ENCODE measurements at places on chromosomes 3 and 15. TPM values are rescaled to one million over a fixed set of nuclear protein-coding genes. Genes with fewer than 3 reads are reported as not detected.

GNAT1 gene
- total RNA-seq, result not detected

DNA sequence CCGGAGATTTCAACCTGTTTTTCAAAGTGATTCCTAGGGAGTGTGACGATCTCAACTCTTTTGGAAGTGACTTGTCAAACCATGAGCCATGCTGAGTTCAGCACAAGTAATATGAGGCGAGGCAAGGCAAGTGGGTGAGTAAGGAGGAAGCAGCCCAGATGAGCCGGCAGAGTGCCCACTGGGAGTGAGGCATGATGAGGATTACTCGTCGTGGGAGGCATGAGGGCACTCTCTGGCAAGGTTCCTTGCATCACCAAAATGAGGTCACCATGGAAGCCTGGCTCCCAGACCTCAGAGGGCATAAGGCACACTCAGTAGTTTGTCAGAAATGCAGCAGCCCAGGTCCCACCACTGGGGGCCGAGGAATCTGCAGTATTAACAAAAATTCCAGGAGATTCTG, 636.1 kb downstream of the MAGI1 start:
- DNase-seq, result peak; percentile 88

DNA sequence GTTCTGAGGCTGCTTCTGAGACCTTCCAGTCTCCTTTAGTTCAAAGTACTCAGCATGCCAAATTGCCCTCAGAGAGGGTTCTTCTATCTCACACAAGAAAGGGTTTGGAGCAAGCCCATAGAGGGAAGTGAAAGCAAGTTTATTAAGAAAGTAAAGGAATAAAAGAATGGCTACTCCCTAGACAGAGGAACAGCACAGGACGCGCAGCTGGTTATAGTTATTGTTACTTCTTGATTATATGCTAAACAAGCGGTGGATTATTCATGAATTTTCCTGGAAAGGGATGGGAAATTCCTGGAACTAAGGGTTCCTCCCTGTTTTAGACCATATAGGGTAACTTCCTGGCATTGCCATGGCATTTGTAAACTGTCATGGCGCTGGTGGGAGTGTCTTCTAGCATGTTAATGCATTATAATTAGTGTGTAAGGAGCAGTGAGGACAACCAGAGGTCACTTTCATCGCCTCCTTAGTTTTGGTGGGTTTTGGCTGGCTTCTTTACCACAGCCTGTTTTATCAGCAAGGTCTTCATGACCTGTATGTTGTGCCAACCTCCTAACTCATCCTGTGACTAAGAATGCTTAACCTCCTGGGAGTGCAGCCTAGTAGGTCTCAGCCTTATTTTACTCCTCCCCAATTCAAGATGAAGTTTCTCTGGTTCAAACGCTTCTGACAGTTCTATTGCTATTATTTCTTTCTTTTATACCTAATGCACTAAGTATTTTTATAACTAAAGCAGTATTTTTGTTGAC, 26.3 kb downstream of the SCN11A start:
- DNase-seq, result no peak

DNA sequence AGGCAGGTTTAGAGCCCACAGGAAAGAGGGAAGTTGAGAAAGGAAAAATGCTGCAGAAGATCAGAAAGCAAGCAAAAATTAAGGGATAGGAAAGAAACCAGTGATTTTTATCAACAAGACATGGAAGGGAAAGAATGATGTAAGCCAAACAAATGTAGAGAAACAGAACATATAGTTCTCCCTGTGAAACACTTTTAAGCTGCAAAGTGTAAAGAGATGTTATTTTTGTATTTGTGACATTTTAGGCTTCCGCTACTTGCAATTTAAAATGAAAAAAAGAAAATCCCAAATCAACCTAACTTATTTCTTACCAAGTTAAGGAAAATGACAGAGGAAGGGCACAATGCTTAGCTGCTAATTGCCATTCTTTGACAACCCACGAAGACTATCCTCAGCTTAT, 111.6 kb downstream of the PDCD6IP start:
- DNase-seq, result no peak

TM4SF18 gene
- total RNA-seq, result 5.2 TPM

DNA sequence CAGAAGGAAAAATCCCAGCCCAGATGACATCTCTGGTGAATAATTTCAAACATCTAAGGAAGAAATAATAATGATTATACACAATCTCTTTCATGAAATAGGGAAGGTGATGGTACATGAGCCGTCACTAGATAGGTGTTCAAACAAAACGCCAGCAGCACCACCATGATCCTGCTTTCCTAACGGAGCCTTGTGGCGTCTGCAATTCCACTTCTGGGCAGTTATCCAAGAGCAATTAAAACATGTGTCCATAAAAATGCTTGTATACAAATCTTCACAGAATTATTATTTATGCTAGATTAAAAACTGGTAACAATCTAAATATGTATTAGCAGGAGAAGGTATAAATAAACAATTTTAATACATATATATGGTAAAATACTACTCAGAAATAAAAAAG, 33.7 kb downstream of the RTP4 start:
- peak; percentile 8 for DNase-seq

DNA sequence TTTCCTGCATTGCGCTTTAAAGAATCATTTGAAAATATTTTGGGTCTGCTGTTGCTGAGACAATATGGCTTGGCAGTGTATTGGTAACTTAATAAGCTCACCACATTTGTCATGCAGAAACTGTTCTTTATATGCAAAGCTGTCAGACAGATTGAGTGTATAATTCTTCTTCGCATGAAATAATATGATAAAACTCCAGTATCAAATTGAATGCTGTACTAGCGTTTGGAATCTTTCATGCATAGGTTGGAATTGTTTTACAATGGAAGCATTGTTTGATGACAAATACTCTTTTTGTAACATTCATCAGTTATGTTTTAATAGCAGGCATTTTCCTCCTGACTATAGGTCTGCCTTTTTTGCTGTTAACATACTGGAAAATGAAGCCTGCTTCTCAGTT, 53.8 kb downstream of the RBMS3 start:
- no peak for DNase-seq

- peak; percentile 56 for DNase-seq
Observed at GRCh38 chr15:84582583-84583157, 18.1 kb upstream of the ZSCAN2 start.

DNA sequence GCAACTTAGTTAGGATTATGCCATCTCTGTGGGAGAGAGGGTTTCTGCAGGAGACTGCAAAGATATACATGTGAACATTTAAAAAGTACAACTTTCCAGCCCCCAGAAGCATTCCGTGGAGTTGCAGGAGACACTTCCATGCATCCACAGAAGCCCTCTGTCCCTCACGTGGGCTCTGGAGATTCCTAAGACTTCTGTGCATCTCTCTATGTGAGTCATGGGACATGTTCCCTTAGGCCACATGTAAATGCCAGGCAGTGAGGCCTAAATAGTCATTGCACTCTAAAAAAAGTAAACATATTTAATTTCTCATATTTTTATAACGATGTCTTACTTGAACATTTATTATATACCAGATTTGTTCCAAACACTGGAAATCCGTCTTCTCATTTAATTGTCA, 126.5 kb upstream of the ROPN1 start:
- DNase-seq, result peak; percentile 68

ATP2C1 gene
- total RNA-seq, result 62.5 TPM

WDR49 gene
- total RNA-seq, result not detected

DNA sequence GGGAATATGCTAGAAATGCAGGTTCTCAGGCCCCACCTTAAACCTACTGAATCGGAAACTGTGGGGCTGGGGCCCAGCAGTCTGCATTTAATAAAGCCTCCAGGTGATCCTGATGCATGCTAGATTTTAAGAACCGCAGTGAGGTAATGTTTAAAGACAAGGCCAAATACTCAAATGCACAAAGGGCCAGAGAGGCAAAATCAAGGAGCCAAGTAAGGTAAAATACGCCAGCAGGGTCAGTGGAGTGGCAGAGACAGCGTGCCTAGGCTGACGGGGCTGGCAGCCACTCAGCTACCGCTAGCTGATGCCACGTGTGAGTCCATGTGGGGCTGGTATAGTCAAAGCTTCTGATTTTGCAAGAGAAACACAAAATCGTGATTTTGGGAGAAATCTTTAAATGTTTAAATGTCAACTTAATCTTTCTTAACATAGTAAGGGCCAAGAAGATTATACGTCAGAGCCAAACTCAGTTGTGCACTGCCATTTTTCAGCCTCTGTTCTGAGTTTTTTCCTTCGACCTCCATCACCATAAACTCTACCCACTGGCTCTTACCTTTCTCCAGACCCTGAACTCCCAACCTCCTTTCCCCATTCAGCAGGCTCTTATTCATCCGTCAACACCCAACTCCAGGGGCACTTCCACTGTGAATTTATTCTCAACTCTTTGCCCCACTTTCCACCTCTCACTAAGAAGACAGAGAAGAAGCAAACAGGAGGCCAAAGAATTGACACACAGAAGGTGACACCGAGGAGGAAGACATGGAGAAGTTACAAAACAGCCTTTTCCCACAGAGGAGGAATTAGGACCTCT, 136.6 kb upstream of the RAD18 start:
- no peak for DNase-seq

SGO1 gene
- 26.0 TPM for total RNA-seq

RASL12 gene
- 0.39 TPM for total RNA-seq

- peak; percentile 77 for DNase-seq
Observed at GRCh38 chr3:46368569-46368968, 2.2 kb upstream of the CCR5 start.

DNA sequence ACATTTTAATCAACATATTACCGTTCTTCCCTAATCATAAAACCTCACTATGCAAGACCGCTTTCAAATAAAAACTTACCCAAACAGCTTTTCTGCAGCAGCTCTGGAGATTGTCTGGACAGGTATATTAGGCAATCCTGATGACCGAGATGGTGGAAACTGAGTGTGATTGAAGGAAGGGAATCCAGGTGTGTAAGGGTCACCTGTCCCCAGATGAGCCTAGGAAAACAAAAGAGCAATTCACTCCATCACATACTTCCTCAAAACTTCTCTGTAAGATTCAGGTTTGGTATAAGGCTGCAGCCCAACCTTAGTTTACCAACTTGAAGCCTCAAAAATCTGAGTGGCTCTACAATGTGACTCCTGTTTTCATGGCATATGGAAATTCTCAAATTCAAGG, 14.5 kb downstream of the TFRC start:
- no peak for DNase-seq

- peak; percentile 61 for DNase-seq
Observed at GRCh38 chr3:94226078-94226477, 163.2 kb downstream of the NSUN3 start.

GABRA5 gene
- not detected for total RNA-seq

DNA sequence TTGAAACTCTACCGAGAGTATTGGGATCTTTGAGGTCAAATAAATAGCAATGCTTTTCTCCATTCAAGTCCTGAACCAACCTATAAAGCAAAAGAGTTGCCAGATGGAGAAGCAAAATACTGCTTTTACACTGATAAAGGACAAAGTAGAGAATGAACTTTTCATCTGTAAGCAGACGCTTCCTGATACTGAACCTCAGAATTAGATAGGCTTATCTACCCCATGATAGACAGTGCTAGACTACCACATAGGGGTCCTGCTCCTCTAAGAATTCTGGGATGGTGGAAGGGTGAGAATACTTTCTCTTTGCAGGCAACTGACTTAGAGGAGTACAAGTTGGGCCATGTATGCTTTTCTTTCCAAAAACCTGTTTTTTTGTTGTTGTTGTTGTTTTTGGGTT, 9.5 kb downstream of the SAXO2 start:
- no peak for DNase-seq

UBAP1L gene
- 0.12 TPM for total RNA-seq

GRM7 gene
- not detected for total RNA-seq

DNA sequence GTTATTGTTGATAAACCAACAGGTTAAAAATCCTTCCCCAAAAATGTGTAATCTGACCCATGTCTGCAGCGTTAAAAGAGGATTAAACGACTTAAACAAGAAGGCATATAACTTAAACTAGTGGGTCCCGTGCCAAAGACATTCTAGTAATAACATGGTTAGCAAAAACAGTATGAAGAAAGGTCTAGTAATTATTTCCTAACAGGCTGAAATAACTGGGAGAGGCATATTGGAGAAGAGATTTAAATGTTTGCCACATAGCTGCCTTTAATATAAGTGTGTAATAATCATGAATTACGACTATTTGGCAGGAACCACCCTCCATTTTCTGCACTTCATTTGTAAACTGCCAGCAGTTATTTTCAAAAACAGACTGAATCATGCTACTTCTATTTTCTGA, 67.7 kb upstream of the CSPG5 start:
- DNase-seq, result no peak

CIDEC gene
- total RNA-seq, result not detected

DNA sequence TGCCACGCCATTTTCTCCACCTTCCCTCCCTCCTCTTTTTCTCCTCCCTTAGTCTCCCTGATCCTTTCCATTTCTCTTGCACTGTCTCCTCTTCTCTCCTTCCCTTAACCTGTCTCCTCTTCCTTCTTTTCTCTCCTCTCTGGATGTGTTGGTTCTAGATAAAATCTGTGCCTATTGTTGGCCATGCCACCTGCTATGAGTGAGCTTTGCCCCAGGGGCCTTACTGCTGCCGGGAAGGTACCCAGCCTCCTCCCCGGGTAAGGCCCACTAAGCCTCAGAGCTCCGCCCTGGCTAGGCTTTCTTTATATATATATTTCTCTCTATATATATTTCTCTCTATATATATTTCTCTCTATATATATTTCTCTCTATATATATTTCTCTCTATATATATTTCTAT, 14.7 kb downstream of the GPD1L start:
- no peak for DNase-seq

RBP2 gene
- not detected for total RNA-seq

GRCh38 chr3:20100151-20100550, 59.9 kb downstream of the KAT2B start:
- DNase-seq, result no peak

DNA sequence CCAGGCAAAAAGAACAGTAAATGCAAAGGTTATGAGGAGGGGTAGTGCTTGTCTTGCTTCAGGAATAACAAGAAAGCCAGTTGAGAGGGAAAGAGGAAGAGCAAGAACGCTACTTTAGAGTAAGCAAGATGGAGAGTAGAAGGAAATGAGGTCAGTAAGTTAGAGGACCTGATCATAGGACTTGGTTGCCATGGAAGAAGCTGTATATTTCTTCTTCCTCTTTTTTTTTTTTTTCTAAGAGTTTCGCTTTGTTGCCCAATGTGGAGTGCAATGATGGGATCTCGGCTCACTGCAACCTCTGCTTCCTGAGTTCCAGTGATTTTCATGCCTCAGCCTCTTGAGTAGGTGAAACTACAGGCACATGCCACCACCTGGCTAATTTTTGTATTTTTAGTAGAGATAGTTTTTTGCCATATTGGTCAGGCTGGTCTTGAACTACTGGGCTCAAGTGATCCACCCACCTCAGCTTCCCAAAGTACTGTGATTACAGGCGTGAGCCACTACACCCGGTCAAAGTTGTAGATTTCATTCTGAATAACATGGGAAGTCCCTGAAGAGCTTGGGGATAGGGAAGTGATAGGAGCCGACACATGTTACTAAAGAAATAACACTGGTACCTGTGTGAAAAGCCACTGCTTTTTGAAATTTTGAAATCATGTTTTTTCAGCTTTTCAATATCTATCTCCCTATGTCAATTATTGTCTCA, 527.9 kb upstream of the NAALADL2 start:
- no peak for DNase-seq

RTP3 gene
- total RNA-seq, result not detected
